ENCODE measurements at places on chromosomes 5 and 9. TPM values are rescaled to one million over a fixed set of nuclear protein-coding genes. Genes with fewer than 3 reads are reported as not detected.

DNA sequence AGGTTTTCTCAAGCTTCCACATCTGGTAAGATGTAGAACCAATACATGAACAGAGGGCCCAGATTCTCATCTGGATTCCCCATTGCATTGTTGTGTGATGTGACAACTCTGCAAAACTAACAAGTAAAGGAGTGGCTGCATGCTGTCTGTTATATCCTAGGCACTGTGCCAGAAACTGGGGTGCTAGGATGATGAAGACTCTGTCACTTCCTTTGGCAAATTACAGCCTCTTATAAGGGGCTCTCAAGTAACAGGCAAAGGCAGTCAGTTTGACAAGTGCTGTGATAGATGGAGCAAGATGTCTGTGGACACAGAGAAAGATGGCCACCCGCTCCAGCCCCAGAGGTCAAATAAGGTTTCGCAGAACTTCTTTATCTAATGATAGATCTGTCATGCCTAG lies 115.7 kb downstream of the PAPPA start:
- no peaks in the 10 kb centered on the region for H3K4me1 ChIP-seq
- no peak overlapping the region for H3K27ac ChIP-seq
- no peak overlapping the region for H3K4me3 ChIP-seq
- no peak for DNase-seq
- no peaks in the 10 kb centered on the region for H3K27me3 ChIP-seq
- no peaks in the 10 kb centered on the region for H3K36me3 ChIP-seq

DNA sequence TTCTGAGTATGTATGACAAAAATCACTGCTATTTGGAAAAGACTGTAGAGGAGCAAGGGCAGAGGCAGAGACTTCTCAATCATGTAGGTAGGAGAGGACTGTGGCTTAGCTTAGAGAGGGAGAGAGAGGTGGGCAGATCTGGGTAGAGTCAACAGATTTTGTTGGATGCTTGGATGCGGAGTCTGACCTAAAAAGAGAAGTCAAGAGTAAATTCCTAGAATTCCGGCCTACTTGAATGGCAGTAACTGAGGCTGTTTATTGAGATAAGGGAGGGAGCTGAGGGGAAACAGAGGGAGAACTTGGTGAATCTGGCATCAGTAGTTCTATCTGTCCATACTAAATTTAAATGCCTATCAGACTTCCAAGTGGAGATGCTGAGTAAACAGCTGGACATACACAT lies 2.4 kb downstream of the TICAM2 start:
- no peak for DNase-seq
- no peaks in the 10 kb centered on the region for H3K27me3 ChIP-seq
- H3K27ac ChIP-seq, result no peak overlapping the region
- peaks cover 16% of the 10 kb centered on the region for H3K36me3 ChIP-seq
- no peak overlapping the region for H3K4me3 ChIP-seq
- peaks cover 19% of the 10 kb centered on the region for H3K4me1 ChIP-seq

GRCh38 chr5:149605354-149605997 lies 24.2 kb downstream of the ARHGEF37 start:
- peaks cover 6% of the 10 kb centered on the region for H3K27me3 ChIP-seq
- H3K36me3 ChIP-seq, result no peaks in the 10 kb centered on the region
- DNase-seq, result no peak
- peaks cover 16% of the 10 kb centered on the region for H3K4me1 ChIP-seq

DNA sequence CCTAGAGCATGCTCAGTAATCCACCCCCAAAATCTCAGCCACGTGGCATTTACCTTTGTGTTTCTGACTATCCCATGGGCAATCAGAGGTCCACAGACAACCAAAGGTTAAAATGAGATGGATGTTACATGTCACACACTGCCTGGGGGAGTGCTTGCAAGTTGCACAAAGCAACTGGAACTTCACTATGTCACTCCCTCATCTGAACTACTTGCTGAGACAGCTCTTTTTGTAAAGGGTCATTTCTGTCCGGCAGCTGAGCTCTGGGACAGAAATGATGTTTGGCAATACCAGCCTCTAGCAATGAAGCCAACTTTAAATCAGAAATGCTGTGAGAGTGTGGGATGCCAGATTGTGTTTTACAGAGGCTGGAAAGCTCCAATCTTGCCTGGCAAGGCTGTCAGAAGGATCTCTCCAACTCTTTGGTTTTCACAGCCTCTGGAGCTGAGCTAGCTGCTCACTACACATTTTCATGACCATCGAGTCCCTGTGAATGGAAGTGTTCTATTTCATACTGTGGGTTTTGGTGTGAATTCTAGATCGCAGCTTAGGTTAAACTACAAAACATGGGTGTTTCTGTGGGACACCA lies 66.3 kb upstream of the TMEM215 start:
- DNase-seq, result no peak
- no peak overlapping the region for H3K4me3 ChIP-seq
- H3K27ac ChIP-seq, result no peak overlapping the region
- no peaks in the 10 kb centered on the region for H3K27me3 ChIP-seq
- H3K4me1 ChIP-seq, result no peaks in the 10 kb centered on the region

GRCh38 chr9:100228352-100228869 lies 124.3 kb downstream of the TEX10 start:
- H3K36me3 ChIP-seq, result peaks cover 30% of the 10 kb centered on the region
- no peaks in the 10 kb centered on the region for H3K27me3 ChIP-seq
- H3K4me1 ChIP-seq, result no peaks in the 10 kb centered on the region
- no peak overlapping the region for H3K4me3 ChIP-seq
- no peak overlapping the region for H3K27ac ChIP-seq

- peaks cover 44% of the 10 kb centered on the region for H3K27me3 ChIP-seq
- no peak overlapping the region for H3K4me3 ChIP-seq
- H3K4me1 ChIP-seq, result peaks cover 12% of the 10 kb centered on the region
Observed at GRCh38 chr9:7223981-7224380, 466.2 kb downstream of the KDM4C start.

DNA sequence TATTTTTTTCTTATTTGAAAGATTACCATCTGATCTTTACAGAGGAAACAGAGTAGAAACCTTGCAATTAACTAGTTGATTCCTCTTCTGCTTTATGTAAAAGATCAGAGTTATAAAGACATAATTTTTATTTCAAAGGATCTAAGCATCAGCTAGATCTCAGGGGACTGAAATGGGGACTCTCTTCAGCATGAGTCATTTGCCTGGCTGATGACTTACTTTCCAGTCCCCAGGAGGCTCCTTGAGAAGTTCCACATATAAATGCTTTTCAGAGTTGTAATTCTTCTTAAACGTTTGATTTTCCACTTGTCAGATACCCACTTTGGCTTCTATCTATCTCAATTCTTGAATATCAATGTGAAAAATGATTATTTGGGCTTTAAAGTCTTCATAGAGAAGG lies 389.4 kb downstream of the RAB3C start:
- H3K4me1 ChIP-seq, result no peaks in the 10 kb centered on the region
- peaks cover 50% of the 10 kb centered on the region for H3K36me3 ChIP-seq
- no peak for DNase-seq
- no peaks in the 10 kb centered on the region for H3K27me3 ChIP-seq

- H3K4me1 ChIP-seq, result no peaks in the 10 kb centered on the region
- H3K27me3 ChIP-seq, result peaks cover 3% of the 10 kb centered on the region
- no peak overlapping the region for H3K27ac ChIP-seq
- no peaks in the 10 kb centered on the region for H3K36me3 ChIP-seq
- DNase-seq, result no peak
- H3K4me3 ChIP-seq, result no peak overlapping the region
Observed at GRCh38 chr5:151417712-151418111, 29.7 kb upstream of the SLC36A1 start.

DNA sequence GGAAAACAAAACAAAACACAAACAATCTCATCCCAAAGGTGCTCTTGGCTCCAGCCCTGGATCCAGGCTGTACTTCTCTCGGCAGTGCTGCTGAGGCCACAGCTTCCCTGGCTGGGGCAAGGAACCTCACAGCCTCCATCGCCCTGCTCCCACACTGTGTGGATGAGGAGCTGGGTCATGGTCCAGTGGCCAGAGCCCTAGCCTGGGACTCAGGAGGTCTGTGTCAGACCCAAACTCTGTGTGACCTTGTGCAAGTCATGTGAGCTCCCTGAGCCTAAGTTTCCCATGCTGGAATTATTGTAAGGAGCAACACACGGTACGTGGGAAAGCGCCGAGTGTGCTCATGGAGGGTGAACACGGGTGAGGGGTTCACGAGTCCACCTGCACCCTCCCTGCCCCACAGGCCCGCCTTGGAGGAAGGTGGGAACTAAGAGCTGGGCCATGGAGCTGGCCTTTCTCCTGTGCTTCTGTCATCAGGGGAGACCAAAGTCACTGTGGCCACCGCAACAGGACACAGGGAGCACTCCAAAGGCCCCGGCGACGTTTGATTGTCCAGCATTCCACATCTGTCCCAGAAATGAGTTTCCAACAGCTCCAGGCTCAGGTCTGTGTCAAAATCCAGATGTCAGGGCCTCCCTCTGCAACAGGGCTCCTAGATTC lies 26.2 kb upstream of the SMU1 start:
- H3K27ac ChIP-seq, result no peak overlapping the region
- H3K36me3 ChIP-seq, result no peaks in the 10 kb centered on the region
- H3K27me3 ChIP-seq, result no peaks in the 10 kb centered on the region
- no peak overlapping the region for H3K4me3 ChIP-seq

- H3K27me3 ChIP-seq, result no peaks in the 10 kb centered on the region
- H3K36me3 ChIP-seq, result no peaks in the 10 kb centered on the region
- H3K27ac ChIP-seq, result no peak overlapping the region
Observed at GRCh38 chr5:30099634-30100033, 1093.9 kb upstream of the CDH6 start.

DNA sequence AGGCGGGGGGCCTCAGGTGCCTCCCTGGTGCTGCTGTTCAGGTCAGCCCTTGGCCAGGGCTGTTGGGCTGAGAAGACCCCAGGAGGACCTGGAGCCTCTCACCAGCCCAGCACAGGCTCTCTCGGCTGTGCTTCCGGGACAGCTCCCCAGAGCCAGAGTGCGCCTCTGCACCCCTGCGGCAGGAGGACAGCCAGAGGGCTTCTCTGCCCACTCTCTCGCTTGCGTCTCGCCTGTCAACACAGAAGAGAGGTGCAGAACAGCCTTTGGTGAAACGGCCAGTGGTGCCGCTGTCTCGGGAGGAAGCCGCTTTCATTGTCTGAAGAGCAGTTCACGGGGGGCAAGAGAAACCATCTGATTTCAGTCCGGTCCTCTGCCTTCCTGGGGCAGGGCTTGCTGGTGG lies 3.8 kb upstream of the NACC2 start:
- no peaks in the 10 kb centered on the region for H3K36me3 ChIP-seq
- H3K4me1 ChIP-seq, result peaks cover 20% of the 10 kb centered on the region
- no peak for DNase-seq
- peak overlapping the region; percentile 60 for H3K27ac ChIP-seq

DNA sequence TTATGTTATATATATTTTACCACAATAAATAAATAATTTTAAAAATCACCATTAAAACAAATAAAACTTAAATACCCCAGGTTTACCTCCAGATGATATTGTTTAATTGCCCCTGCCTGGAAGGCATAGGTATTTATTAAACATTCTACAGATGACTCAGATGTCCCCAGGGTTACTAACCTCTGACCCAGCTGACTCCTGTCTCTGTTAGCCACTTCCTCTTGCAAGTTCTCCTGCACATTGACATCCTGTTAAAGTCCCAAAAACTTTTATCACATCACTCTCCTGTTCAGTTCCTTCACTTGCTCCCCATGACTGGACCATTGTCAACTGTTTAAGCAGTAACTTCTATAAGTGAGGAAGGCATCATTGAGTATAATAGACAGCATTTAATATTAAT lies 37.0 kb upstream of the RAB3C start:
- H3K36me3 ChIP-seq, result no peaks in the 10 kb centered on the region
- H3K27me3 ChIP-seq, result no peaks in the 10 kb centered on the region
- DNase-seq, result peak; percentile 21
- H3K27ac ChIP-seq, result no peak overlapping the region
- no peak overlapping the region for H3K4me3 ChIP-seq

DNA sequence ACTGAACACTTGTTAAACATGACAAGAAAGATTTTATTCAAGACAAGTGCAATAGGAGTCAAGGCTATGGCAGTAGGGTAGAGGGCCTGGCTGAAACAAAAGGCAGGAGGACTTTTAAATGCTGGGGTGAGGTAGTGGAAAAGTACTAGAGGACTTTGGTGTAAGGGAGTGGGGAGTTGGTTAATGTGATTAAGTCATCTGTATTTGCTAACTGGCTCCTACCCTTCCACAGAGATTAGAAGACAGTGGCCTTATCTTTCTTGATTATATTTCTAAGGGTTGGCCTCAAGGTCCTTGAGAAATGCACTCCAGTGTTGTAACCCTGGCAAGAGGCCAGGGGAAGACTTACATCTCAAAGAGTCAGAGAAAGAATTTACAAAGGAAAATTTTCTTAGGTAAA lies 160.2 kb upstream of the FTMT start:
- no peak for DNase-seq
- H3K27ac ChIP-seq, result no peak overlapping the region
- H3K4me1 ChIP-seq, result no peaks in the 10 kb centered on the region
- no peak overlapping the region for H3K4me3 ChIP-seq
- H3K27me3 ChIP-seq, result no peaks in the 10 kb centered on the region

DNA sequence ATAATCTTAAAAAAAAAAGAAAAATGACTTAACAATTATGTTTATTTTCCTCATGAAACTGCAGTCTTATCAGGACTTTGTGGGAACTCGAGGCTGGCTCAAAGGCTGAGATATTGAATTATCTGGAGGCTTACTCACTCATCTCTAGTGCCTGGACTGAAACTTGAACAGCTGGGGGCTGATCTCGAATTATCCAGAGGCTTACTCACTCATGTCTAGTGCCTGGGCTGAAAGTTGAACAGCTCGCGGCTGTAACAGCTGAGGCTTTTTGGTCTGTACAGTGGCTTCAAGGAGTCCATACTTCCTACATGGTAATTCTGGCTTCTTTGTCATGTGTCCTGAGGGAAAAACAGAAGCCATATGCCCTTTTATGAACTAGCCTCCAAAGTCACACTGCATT lies 371.9 kb downstream of the CETN3 start:
- no peak overlapping the region for H3K27ac ChIP-seq
- H3K4me3 ChIP-seq, result no peak overlapping the region
- no peaks in the 10 kb centered on the region for H3K27me3 ChIP-seq
- no peaks in the 10 kb centered on the region for H3K4me1 ChIP-seq
- no peak for DNase-seq

GRCh38 chr9:70888471-70888870 lies 232.9 kb downstream of the TRPM3 start:
- H3K4me3 ChIP-seq, result no peak overlapping the region
- DNase-seq, result no peak
- no peak overlapping the region for H3K27ac ChIP-seq
- H3K27me3 ChIP-seq, result peaks cover 2% of the 10 kb centered on the region
- H3K4me1 ChIP-seq, result no peaks in the 10 kb centered on the region
- no peaks in the 10 kb centered on the region for H3K36me3 ChIP-seq

DNA sequence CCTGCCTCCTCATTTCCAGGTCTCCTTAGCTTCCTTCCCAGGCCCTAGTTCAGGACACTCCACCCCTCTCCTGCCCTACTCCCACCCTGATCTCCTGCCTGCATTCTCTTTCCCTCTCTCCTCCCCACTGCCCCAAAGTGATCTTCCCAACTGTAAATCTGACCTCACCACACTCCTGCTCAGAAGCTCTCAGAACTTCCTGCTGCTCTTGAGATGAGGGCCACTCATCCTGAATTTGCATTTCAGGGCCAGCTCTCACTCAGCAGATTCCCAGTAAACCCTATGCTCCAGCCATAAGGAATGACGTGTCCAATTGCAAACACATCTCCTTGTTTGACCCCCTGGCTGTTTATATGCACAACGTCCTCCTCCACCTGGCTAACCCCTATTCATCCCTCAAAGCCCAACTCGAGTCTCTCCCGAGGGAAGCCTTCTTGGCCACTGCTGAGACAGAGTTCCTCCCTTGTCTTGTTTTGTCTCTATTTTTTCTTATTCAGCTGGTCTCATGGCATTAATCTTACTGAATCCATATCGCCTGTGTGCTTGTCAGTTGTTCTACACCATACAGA lies 95.0 kb downstream of the NSG2 start:
- no peak overlapping the region for H3K4me3 ChIP-seq
- H3K27me3 ChIP-seq, result no peaks in the 10 kb centered on the region
- H3K36me3 ChIP-seq, result no peaks in the 10 kb centered on the region

Gene KCNMB1
- total RNA-seq, result not detected

Gene ORM2
- total RNA-seq, result not detected

Gene HTR4
- not detected for total RNA-seq
